ENCODE measurements at places on chromosomes 1 and 21.

- DNase-seq = no peak
These were observed 95.2 kb downstream of the CATSPERE start for GRCh38 chr1:244556263-244556662.

- DNase-seq = no peak
These were observed 63.9 kb upstream of the EFHD2 start for GRCh38 chr1:15345705-15346345.

DNA sequence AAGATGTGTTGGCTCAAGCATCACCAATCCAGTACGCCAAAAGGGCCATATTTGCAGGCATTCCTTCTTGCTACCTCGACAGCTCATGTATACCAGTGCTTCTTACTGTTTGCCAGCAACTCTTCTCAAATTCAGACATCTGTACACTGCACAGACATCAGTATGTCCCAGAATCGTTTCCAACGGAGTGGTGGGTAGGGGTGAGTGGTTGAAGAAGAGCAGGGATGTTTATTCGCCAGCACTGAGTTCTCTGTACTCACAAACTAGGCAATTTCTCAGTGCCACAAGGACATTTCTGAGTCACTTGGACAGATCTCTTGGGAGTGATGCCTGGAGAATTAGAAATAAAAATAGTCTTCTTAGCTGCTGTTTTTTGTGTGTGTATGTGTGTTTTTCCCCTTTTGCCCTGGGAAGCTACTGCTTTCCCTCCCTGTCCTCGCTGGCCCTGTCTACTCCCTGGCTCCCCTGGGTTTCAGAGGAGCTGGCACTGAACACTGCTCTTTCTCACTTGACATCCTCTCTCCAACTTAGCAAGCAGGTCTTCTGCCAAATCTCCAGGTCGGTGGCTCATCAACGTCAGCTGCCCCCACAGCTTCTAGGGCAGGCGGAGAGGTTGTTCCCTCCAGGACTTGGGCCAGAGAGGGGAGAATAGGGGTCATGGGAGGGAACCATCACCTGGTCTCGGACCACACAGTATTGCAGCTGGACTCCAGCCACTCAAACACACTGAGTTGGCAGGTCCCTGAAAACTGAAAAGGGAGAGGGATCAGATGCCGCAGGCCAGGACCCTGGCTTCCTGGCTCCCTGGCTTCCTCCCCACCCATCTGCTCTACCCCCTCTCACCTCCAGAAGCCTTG, 90.5 kb downstream of the NMNAT2 start:
- DNase-seq = no peak

DNA sequence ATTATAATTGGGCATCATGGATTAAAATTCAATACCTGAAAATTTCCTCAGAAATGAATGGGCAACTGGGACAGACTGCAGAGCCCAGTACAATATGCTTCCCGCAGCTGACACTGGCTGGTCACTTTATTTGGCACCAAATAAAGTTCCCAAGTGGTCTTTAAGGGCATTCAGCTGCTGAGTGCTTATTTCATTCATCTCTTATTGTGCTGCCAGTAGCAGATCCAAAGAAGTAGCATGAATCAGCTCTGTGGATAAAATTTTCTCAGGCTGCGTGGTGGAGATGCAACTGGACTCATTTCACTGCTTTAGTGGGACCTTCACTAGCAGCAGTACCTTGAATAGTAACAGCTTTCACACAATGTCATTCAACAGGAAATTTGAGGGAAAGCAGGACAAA, 226.3 kb upstream of the ADGRL2 start:
- no peak for DNase-seq

DNA sequence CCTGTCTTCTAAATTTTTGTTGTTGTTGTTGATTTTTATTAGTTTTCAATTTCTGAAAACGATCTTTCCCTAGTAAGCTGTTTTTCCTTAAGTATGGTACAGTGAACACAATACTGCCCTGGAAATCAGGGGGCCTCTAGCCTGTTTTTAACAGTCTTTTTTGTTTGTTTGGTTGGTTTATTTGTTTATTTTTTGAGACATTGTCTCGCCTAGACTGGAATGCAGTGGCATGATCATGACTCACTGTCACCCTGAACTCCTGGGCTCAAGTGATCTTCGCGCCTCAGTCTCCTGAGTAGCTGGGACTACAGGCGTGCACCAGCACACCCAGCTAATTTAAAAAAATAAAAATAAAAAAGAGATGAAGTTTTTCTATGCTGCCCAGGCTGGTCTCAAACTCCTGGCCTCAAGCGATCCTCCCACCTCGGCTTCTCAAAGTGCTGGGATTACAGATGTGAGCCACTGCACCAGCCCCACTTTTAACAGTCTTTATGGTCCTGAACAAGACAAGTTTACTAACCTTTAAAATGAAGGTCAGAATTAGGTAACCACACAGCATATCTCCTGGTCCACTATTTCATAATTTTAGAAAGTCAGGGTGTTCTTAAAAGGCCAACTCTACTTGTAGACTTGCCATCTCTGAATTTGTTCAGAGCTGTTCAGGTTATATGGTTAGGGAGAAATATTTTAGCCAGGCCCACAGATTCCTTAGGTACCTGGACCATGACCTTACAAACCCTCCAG, 35.4 kb downstream of the TBCE start:
- no peak for DNase-seq

GRCh38 chr1:25743164-25744139, 56.5 kb upstream of the SELENON start:
- DNase-seq = peak; percentile 94

DNA sequence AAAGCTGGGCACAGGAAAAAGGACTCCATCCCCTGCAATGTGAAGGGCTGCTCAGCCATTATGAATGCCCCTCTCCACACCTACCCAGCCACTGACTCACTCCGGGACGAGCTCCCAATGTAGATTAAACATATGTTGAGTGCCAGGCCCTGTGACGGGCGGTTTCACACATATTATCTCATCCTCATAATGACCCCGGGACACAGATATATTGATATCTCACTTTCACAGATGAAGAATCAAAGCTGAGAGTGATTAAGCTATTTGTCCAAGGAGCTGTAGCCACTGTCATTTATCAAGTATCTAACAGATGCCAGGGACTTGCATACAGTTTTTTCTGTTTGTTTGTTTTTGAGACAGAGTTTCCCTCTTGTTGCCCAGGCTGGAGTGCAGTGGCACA, 35.0 kb upstream of the SLC30A1 start:
- DNase-seq = no peak

GRCh38 chr21:34004974-34005373, 68.4 kb upstream of the MRPS6 start:
- DNase-seq = no peak

DNA sequence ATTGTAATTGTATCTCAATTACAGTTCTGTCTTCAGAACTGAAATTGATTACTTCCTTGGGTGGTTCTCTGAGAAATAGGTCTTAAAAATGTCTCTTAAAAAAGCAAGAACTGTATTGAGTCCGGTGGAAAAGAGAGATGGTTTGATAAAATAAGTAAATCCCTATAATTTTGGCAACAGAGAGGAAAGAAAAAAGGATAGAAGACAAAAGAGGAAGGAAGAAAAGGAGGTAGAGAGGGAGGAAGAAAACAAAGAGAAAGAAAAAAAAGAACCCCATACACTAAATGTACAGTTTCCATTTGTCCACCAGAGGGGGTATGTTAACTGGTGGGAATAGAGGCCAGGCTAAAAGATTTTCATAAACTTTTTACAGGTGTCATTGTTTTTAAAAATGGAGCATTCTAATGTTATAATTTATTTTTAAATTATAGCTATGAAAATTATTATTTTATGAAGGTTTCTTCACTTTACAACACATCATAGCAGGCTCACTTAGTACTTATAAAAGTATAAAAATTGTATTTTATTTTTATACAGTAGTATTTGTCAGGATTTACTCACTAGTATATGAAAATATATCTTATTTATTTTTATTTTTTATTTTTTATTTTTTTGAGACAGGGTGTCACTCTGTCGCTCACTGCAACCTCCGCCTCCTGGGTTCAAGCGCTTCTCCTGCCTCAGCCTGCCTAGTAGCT, 2.1 kb upstream of the UBE2T start:
- DNase-seq = peak; percentile 18

Data from DMS153 (cell line).